ENCODE measurements at places on chromosomes 4 and X.

- DNase-seq = no peak
Observed at GRCh38 chr4:99821918-99822503, 5.4 kb downstream of the DAPP1 start.

DNA sequence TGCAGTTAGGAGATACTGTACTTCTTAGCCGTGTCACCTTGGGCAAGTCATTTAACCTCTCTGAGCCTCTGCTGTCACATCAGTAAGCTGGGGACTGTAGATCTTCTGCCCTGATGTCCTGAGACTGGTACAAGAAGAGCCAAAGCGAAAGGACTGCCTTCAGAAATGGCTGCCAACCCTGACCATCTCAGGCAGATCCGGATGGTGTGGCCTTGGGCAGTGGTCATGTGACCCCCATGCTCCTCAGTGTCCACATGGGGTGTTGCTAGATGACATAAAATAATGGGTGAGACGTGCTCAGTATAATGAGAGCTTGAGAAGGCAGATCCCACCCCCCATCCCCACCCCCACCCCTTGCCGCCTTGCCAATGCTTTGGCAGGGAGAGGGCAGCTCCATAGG is 60.4 kb upstream of the MTM1 start:
- no peak for DNase-seq

DNA sequence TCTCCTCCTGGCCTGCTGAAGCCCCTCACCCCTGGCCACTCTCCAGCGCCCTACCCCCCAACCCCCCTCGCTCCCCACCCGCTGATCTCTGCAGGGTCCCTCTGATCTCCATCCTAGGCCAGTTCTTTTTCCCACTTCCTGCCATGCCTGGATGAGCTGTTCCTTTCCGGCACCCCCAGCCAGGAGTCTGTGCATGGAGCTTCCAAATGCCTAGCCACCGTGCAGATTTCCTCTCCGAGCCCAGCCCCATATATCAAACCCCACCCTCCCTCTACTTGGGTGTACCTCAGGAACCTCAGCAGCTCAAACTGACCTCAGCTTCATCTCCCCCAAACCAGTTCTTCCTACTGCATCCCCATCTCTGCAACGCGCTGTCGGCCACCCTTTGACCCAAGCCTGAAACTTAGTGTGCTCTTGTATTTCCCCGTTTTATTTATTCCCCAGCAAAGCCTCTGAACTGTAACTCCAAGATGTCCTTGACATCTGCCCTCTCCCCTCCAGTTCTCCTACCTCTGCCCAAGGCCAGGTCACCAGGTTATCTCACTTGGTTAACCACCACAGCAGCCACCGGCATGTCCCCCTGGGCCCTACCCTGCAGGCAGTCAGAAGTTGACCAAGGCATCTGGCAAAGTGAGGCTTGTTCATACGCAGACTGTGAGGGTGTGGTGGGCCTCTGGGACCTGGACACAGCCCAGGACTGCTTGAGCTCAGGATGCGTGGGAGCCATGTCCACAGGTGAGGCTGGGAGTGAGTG is 194.9 kb upstream of the PSAPL1 start:
- DNase-seq = peak; percentile 39

DNA sequence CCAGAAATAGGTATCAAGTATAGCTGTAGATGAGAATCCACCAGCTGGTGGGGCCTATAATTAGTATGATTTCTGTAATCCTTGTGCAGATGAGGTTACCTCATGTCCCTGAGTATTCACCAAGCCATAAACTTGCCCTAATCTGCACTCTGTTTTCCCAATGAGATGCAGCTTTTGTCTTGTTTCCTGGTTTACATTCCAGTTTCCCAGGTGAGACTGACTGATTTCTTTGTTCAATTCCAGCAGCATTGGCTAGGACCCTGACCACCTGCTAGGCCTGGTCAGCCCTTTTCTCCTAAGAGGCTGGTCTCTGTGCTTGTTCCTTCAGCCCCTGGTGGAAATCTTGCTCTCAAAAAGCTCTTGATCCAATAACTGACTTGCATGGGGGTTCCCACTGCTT is 44.6 kb downstream of the GABRB1 start:
- DNase-seq = no peak

DNA sequence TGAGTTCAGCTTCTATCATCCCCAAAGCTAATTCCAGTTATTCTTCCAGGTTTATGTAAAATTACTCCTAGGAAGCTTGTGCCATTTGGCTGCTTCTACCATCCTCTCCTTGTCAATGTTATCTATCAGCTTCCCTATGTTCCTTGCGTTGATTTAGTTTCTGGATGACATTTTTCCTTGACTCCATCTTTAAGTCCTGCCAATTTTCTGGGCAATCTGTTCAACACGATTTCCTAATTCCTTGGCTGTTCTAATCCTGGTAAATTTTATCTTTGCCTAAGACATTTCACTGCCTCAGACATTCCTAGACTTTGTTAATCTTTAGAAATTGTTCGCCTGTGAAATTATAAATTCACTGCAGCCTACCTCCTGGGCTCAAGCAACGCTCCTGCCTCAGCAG is 125.1 kb downstream of the PDS5A start:
- DNase-seq = no peak

- DNase-seq = peak; percentile 8
Observed at GRCh38 chr4:87633243-87633642, 16.8 kb upstream of the DMP1 start.
